Fibroblast of upper back skin (primary cell): ENCODE measurements at places on chromosomes 5 and 9.

DNA sequence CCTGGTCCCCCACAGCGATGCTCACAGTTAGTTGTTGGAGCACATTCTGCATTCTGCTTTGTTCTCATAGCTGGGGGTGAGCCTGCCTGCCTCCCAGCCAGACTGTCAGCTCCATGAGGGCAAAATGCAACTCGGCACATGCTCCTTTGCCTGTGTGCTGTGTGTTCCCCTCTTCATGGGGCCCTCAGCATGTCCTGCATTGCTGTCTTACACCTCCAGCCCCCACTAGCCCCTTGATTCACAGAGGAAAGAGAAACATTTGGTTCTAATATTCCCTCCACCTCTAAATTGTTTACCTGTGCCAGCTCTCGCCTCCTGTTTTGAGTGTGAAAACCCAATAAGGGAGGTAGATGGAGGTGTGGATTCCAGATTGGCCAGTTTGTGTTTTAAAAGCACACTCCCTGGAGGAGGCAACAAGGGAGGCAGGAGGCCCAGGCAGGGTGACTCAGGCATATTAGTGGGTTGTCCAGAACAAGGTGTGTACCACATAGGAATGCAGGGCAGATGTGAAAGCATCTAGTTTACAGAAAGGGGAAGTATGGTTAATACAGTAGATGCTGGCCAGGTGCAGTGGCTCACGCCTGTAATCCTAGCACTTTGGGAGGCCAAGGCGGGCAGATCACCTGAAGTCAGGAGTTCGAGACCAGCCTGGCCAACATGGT, 224.6 kb downstream of the AGTPBP1 start:
- no peak for DNase-seq

- DNase-seq: peak; percentile 81
Measured at GRCh38 chr5:158450751-158451171, 591.8 kb upstream of the CLINT1 start.

GRCh38 chr9:3292311-3292710, 233.5 kb downstream of the RFX3 start:
- DNase-seq: peak; percentile 9

- DNase-seq: peak; percentile 21
Measured at GRCh38 chr9:133876144-133876543, 116.0 kb downstream of the VAV2 start.

DNA sequence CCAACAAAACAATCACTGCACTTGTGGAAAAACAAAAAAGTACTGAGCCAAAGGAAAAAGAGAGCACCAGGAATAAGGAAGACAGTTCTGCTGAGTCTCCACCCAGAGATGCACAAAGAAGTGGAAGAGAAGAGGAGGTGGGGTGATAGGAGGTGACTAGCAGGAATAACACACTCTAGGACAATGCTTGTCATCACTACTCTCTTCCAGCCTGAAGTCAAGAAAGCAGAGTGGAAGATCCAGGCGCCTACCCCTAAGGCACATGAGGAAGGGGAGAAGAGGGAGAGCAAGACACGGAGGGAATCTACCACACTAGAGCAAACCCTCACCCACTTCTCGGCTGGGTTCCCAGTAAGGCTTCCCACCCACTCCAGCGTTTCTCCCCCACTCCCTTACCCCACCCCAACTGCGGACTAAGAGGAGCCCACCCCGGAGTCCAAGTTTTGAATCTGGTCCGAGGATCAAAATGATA, 1.7 kb downstream of the SLIT3 start:
- no peak for DNase-seq

- DNase-seq: no peak
Measured at GRCh38 chr5:96871027-96871399, 5.3 kb upstream of the ERAP2 start.

GRCh38 chr5:133398646-133399101, 213.7 kb downstream of the FSTL4 start:
- DNase-seq: no peak

- DNase-seq: no peak
Measured at GRCh38 chr5:76145945-76146344, 62.8 kb downstream of the SV2C start.

- peak; percentile 15 for DNase-seq
Measured at GRCh38 chr5:132877938-132878337, 4.5 kb downstream of the LEAP2 start.

GRCh38 chr5:63125392-63125791, 546.8 kb downstream of the LRRC70 start:
- DNase-seq: no peak

- no peak for DNase-seq
Measured at GRCh38 chr5:12114075-12114474, 209.8 kb upstream of the CTNND2 start.

DNA sequence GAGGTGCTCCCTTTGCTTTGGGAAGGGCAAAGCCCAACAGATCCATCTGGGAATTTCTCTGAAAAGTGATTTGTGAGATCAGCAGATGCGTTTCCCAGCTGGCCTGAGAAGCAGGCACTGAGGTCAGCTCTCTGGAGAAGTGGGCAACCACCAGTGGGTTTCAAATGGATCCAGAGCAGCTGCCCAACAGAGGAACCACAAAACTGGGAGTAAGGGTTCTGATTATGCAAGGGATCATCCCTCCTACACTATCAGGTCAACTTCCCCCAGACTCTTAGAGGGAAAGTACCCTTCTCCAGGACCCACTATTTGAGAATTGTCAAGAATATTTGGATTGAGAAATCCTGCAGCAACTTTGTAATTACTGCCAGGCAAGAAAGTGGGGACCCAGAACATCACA, 21.7 kb downstream of the CCL28 start:
- no peak for DNase-seq

DNA sequence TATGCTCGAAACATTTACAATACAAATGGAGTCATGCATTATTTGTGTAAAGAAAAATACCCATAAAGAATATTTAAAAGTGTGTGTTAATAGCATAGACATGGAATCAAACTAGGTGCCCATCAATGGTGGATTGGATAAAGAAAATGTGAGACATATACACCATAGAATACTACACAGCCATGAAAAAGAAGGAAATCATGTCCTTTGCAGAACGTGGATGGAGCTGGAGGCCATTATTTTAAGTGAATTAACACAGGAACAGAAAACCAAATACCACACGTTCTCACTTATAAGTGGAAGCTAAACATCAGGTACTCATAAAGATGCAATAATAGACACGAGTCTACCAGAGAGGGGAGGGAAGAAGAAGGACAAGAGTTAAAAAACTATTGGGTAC, 22.8 kb downstream of the SMIM23 start:
- no peak for DNase-seq

- no peak for DNase-seq
Measured at GRCh38 chr9:71279151-71279739, 157.8 kb upstream of the TRPM3 start.

- no peak for DNase-seq
Measured at GRCh38 chr5:42555797-42556196, 132.6 kb downstream of the GHR start.

DNA sequence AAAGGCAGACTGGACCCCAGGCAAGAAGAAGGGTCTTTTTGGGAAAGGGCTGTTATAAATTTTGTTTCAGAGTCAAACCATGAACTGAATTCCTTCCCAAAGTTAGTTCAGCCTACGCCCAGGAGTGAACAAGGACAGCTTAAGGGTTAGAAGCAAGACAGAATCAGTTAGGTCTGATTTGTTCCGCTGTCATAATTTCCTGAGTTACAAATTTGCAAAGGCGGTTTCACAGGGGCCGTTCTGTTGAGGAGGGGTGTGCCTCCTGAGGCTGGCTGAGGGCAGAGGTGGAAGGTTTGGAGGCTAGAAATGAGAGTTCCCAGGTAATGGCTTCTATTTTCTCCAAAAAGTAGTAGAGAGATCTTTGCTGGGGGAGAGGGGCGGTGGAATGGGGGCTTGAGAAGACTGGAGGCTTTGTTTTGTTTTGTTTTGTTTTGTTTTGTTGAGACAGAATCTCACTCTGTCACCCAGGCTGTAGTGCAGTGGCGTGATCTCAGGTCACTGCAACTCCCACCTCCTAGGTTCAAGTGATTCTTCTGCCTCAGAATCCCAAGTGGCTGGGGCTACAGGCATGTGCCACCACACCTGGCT, 4.1 kb upstream of the CERCAM start:
- DNase-seq: no peak

GRCh38 chr5:145718956-145719355, 116.2 kb downstream of the PRELID2 start:
- peak; percentile 45 for DNase-seq

DNA sequence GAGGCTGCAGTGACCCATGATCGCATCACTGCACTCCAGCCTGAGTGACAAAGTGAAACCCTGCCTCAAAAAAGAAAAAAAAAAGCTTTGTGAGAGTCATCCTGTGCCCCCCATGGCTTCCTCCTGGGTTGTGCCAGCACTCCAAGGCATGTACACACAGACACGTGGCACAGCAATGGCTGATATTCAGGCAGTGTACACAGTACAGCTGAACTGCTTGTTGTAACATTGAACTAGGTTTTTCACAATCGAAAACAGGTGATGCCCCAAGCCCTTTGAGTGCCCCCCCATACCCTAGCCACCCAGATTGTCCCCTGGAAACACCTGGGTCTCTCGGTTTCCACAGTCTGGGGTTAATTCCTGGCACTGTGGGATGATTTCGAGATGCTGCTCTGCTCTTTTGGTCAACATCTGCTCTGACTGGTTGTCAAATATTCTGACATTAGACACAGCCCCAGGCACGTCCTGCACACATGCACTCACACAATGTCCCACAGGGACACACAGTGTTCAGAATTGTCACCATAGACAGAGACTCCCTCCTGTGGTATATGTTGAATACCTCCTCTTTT, 9.2 kb downstream of the SPINK4 start:
- DNase-seq: no peak

- DNase-seq: no peak
Measured at GRCh38 chr9:127144670-127145445, 22.4 kb upstream of the ANGPTL2 start.

GRCh38 chr9:107190936-107191290, 92.2 kb upstream of the RAD23B start:
- DNase-seq: no peak

- DNase-seq: no peak
Measured at GRCh38 chr5:90326995-90327394, 82.6 kb downstream of the CETN3 start.

DNA sequence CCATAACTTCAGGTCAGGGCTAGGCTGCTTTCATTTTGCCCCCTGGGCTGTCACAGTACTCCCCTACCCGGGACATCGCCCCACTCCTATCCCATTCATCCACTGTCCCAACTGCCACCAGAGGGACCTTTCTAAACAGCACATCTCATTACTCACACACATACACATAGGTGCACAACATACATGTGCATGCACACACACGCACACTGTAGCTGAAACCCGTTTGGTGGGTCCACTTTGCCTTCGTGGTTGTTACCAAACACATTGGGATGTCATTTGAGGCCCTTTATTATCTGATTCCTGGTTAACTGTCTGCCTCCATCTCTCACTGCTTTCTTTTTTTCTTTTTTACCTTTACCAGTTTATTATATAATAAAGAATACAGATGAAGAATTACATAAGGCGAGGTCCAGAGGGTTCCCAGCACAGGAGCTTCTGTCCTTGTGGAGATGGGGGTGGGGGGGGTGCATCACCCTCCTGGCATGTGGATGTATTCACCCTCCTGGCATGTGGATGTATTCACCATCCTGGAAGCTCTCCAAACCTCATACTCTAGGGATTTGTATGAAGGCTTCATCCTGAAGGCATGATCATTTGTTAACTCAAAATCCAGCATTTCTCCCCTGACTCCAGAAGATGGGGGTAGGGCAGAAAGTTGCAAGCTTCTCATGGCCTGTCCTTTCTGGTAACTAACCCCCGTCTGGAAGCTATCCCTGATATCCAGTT, 186.0 kb downstream of the GOLPH3 start:
- DNase-seq: peak; percentile 99
